Effector CD4-positive, alpha-beta T cell (primary cell): ENCODE measurements at places on chromosomes 12 and 14.

DNA sequence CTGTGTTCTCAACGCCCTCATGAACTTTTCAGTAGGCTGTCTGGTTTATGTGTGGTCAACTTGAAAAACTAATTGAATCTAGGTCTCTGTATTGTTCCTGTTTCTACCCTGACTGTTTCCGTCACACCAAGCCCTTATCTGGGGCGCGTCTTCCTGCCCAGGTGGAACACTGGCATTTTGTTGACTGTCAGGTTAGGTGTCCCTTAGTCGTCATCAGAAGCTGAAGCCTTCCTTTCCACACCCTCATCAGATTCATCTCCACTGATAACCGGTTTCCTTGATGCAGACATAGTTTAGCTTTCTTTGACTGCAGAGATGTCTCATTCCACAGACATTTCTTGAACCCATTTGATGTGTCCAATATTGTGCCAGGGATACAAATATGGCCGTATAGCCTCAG lies 96.5 kb downstream of the DUSP16 start:
- peak; percentile 67 for DNase-seq

DNA sequence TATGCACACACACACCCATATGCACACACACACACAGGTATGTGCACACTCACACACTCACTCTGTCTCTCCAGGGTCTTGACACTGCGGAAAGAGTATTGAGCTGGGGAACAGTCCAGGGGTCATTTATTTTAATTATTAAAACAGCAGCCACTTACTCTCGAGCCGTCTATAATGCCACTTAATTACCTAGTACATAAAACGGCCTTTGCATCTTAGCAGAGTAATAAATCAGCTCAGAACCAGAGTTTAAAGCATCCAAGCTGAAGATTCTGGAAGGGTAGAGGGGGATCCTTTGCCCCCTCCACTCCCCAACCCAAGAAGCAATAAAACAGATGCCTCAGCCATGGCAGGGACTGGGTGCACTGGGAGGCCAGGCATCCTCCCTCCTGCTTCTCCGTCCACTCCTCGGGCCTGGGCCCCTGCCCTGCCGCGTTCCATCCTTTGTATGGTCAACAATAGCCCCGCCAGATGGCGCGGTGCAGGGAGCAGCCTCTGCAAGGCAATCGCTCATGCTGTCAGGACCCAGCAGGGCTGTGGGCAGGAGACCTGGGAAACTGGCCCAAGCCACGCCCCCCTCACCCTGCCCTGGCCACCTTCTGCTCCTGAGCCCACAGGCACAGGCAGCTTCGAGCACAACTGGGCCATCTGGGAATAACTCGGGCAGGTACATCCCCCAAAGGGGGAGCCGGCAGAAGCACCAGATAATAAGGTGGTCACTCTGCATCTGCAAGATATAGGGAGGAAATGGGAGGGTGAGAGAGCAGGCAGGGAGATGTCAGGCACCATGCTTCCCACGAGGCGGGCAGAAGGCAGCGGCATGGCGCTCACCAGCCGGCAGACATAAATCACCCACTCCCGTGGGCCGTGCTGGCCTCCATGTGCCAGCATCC lies 40.9 kb downstream of the CCDC85C start:
- DNase-seq = no peak

GRCh38 chr14:57866199-57866705 lies 360 bp upstream of the SLC35F4 start:
- DNase-seq = no peak

GRCh38 chr12:125210104-125210755 lies 145.0 kb downstream of the AACS start:
- DNase-seq = no peak

- no peak for DNase-seq
Measured at GRCh38 chr14:90617961-90618360, 198.3 kb downstream of the TTC7B start.

GRCh38 chr14:94770251-94770749 lies 387 bp upstream of the GSC start:
- DNase-seq = no peak

GRCh38 chr12:131105736-131106348 lies 152.1 kb downstream of the ADGRD1 start:
- DNase-seq = no peak

- no peak for DNase-seq
Measured at GRCh38 chr14:23577710-23578392, 739 bp downstream of the JPH4 start.

DNA sequence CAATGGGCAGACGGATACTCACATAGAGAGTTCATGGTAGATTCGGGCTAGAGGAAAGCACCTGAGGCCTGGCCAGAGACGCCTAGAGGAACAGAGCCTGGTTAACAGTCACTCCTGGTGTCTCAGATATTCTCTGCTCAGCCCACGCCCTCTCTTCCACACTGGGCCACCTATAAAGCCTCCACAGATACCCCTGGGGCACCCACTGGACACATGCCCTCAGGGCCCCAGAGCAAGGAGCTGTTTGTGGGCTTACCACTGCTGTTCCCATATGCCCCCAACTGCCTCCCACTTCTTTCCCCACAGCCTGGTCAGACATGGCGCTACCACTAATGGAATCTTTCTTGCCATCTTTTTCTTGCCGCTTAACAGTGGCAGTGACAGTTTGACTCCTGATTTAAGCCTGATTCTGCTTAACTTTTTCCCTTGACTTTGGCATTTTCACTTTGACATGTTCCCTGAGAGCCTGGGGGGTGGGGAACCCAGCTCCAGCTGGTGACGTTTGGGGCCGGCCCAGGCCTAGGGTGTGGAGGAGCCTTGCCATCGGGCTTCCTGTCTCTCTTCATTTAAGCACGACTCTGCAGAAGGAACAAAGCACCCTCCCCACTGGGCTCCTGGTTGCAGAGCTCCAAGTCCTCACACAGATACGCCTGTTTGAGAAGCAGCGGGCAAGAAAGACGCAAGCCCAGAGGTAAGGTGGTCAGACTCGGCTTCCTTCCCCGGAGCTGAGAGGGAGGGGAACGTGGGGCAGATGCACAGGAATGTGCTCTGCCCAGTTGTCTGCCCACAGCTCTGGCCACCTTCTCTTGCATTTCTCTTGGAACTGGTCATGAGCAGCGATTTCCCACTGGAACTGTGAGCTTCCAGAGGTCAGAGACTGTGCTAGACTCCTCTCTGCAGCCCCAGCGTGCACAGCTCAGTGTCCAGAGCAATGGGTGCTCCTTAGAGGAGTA lies at the start of gene CD4:
CD4 (plus strand) TSS at position 557 of the 953 bp plus-strand sequence. CDS start 10,611 bp downstream, outside the sequence.
- DNase-seq = peak; percentile 51

DNA sequence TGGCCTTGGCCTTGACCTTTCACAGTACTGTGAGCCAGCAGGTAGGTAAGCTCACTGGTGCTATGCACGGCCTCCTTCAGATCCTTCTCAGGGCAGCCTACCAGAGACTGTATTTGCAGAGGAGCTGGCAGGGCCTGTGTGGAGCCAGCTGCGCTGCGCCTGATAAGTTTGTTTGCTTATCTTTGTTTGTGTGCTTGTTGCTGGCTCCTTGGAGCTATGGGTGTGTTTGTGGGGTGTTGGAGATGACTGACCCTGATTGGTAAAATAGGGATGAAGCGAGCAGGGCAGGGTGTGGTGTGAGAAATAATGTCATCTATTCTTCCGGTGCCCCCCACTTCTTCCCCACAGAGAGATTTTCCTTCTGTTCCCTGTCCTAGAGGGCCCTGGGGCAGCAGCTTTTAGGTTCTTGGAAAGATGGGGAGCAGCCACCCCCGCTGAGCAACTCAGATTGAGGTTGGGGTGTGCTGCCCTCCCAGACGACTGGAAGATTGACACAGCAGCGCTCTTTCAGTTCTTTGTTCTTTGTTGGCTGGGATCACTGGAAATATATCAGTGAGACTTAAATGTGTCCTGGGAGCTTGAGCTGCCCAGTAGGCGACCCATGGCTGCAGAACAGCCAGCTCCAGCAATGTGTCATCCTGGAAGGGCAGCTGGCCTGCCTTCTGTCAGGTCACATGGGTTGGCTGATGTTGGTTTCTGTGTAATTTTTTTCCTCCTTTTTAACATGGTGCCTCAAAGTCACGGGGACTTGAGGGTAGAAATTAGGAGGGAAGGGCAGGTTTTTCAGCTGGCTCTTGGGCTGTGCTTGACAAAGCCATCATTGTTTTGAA lies 19.6 kb downstream of the MLXIP start:
- DNase-seq = no peak

DNA sequence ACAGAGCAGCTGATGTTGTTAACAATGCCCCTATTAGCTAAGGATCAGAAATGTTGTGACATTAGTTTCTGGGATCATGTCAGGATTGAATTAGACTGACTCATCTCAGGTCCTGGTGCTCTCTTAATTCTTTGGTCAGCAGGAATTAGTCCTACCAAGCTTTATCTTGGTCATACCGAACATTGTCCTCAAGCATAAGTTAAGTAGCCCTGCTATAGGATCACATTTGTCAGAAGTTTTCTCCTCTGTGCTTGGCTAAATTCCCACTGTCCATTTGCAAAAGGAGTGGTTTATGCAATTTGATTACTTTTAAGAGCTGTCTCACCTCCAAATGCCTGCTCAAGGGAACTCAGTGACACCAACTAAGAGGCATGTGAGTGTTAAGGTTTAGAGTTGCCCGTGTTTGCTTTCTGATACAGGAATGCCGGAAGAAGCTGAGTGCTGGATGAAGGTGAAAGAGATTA lies 48.4 kb upstream of the IFNG-AS1 start:
- DNase-seq = no peak

GRCh38 chr12:124568431-124569374 lies 1.3 kb upstream of the NCOR2 start:
- DNase-seq = no peak

GRCh38 chr14:105091054-105091516 lies 25.9 kb upstream of the GPR132 start:
- DNase-seq = no peak

DNA sequence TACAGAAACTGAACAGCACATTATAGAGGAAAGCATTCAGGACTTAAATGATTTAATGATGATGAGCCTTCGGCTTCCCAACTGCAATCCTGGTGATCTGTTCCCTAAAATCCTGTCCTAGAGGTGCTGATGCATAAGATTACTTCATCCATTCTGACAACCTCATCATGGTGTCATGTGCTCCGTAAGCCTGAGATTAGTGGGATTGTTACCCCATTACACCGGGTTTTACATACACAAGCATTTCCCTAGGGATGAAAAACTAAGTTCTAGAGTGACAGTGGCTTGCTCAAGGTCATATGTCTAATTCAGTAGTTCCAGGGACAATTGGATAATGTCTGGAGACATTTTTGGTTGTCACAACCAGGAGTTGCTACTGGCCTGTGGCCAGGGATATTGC lies 2.5 kb upstream of the RNASE13 start:
- no peak for DNase-seq
